COR-L47 (cell line): ENCODE measurements at places on chromosomes 2 and 18.

DNA sequence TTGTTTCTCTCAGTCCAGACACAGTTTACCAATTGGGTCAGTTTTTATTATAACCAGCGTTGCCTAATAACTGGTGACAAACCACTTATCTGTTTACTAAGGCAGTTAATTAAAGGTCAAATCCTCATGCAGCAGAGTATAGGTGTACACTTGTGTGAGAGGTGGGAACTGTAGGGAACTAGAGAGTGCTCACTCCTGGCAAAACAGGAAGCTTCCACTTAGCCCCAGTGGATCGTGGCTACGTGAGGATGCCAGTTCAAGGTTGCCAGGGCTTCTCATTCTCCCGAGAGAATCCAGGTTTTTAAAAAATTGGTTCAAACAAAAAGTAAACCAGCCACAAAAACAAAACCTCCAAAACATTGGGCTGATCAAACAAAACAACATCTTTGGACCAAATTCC is 8.1 kb downstream of the CYBRD1 start:
- no peak for DNase-seq

DNA sequence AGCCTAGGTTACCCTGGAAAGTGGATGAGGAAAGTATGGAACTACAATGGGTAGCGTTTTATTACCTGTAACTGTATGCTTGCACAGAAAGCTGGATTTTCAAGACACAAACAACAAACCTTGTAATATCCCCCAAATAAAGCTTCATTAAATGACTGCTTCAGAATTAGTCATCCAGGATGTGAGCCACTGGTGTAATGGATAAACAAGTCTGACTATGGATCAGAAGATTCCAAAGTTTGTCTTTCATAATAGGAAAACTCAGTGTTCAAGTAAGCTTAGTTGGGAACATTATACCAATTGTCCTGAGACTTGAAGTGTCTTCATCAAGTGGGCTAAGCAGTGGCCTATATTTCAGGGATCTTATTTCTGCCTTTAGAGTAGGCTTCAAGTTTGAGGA is 518.8 kb downstream of the LRP1B start:
- DNase-seq, result no peak

DNA sequence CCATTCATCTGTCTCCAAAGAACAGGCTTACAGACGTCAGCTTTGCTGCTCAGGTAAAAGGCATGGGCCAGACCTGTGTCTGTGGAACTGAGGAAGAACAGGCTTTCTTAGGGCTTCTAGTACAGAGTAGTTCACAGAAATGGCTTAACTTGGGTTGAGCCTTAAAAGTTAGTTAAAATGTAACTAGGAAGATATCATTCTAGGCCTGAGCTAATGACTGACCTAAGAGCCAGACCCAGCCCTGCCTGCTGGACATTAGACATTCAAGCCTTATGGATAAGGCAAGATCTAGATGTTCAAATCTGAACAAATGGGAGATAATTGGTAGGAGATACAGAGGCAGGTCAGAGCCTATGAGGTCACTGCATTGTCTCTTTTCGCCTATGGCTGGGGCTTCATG is 73.9 kb upstream of the SLC14A2 start:
- no peak for DNase-seq

- DNase-seq, result no peak
Measured at GRCh38 chr2:96501886-96502810, 3.0 kb downstream of the NEURL3 start.

GRCh38 chr18:23378302-23378686 is 74.8 kb upstream of the RIOK3 start:
- DNase-seq, result no peak

GRCh38 chr2:45458909-45459563 is 152.0 kb downstream of the SRBD1 start:
- no peak for DNase-seq

GRCh38 chr2:31812051-31812798 is 198.6 kb downstream of the MEMO1 start:
- no peak for DNase-seq

DNA sequence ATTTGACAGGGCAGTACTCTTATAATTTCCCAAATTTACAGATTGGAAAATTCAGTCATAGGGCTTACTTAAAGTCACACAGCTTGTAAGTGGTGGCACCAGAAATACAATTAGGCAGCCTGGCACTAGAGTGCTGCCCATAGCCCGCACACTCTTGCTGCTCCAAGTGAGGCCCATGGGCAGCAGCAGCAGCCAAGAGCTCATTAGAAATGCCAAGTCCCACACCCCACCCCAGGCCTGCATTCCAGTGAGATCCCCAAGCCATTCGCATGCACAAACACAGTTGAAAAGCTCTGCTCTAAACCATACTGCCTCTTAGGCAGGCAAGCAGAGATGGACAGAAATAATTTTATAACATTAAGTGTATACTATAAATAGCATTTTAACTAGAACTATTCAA is 379.3 kb upstream of the PKDCC start:
- no peak for DNase-seq

DNA sequence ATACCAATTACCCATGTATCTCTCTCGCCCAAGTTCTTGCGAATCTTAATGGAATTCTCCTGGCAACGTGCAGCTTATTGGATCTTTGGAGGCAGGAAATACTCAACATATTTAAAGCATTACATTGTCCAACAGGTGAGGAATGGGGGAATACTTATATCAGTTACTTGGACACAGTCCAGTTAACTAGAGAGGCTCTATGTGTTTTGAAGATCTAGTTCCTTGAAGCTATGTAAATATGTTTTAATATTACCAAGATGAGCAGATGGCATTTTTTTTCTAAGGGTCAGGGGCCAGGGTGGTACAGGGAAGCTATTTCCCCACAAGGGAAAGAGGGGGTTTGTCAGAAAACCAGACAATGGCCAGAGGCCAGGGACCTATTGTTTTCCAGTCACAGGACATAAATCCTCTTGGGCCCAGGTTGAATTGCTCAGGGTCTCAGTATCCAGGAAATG is 26.8 kb upstream of the MC5R start:
- no peak for DNase-seq

DNA sequence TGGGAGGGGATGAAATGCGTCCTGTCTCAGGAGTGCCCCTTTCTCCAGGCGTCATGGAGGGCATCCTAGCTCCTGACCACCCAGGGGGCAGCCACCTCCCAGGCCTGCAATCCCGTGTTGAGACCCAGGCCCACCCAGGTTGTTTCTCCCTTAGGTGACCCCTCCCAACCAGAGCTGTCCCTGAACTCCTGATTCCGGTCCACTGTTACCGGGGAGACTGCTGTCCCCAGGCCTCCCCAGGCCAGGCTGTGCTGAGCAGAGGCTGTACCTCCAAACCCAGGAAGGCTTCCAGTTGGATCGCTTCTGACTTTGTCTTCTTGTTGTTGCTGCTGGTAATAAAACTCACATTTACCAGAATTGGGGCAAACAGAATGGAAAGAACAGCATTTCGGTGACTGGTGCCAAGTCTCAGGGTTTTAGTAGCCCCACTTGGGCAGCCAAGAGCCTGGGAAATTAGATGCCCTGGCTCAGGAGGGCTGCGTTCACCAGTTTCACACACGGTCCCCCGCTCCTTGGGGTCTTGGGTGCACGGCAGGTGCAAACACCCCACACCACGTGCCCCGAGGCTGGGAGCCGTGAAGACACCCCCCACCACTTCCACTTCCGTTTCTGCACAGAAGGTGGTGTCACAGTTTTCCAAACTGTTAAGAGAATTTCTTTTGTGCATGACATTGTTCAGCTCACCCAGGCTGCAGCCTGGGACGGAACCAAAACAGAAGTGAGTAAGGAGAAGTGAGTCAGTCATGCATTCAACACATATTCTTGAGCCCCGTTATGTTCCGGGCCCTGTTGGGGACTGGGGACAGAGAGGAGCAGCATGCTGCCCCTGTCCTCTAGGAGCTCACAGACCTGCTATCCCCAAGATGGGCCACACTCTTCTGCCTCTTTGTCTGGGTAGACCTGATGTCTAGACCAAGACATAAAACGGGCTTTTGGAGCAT is 29.4 kb downstream of the ITM2C start:
- DNase-seq, result no peak

GRCh38 chr18:63299837-63300745 is 19.5 kb downstream of the BCL2 start:
- DNase-seq, result no peak

GRCh38 chr2:128786741-128787478 is 468.2 kb upstream of the HS6ST1 start:
- DNase-seq, result no peak

GRCh38 chr2:214542866-214543265 is 132.0 kb downstream of the VWC2L start:
- DNase-seq, result no peak

GRCh38 chr18:38786906-38787305 is 1221.3 kb upstream of the CELF4 start:
- DNase-seq, result no peak

- DNase-seq, result no peak
Measured at GRCh38 chr2:38598991-38599295, 3.8 kb downstream of the HNRNPLL start.

DNA sequence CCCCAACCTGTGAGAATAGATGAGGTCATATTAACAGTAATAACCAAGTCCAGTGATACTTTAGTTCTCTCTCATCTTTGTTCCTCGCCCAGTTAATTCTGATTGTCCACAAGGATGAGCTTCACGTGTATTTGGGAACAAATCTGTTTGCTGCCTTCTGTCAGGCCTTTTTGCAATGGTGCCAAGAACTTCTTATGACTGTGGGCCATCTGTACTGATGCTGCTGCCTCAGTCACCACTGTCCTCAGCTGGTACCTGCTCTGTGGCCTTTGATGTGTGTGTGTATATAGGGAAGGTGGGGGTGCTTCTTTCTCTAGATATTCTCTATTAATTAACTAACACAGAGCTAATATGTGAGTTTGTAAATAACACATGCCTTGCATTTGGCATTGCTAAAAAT is 392.9 kb downstream of the TGIF1 start:
- DNase-seq, result no peak

DNA sequence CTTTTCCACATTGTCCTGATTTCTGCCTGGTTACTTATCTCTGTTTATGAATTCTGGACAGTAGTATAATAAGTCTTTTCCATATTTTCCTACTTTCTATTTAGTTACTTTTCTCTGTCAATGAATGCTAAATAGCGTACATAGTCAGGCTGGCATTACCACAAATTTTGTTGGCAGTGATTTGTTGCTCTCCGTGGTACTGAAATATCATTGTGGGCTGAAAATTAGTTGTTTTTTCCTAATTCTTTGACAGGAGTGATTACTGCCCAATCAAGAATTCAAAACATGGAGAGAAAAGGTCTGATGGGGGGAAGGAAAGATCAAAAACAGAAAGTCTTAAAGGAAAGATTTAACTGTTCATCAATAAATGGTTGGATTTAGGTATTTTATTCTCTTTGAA is 7.7 kb upstream of the GALNT13 start:
- no peak for DNase-seq

- DNase-seq, result no peak
Measured at GRCh38 chr18:14936313-14936712, 188.3 kb downstream of the ANKRD30B start.

GRCh38 chr2:141417246-141417797 is 713.5 kb downstream of the LRP1B start:
- DNase-seq, result no peak

- DNase-seq, result no peak
Measured at GRCh38 chr18:5457462-5457957, 86.3 kb downstream of the EPB41L3 start.

- no peak for DNase-seq
Measured at GRCh38 chr2:172791953-172792352, 56.3 kb downstream of the RAPGEF4 start.
